Activated T-cell treated with anti-CD3 and anti-CD28 coated beads, Interleukin-2, amount 50 U/mL, for 72 hours (primary cell): ENCODE measurements at places on chromosomes 6 and 20.

- no peak for DNase-seq
These were observed 72.2 kb downstream of the RWDD2A start for GRCh38 chr6:83265384-83265783.

- DNase-seq = peak; percentile 46
These were observed 43.3 kb upstream of the MRPS10 start for GRCh38 chr6:42260972-42261371.

DNA sequence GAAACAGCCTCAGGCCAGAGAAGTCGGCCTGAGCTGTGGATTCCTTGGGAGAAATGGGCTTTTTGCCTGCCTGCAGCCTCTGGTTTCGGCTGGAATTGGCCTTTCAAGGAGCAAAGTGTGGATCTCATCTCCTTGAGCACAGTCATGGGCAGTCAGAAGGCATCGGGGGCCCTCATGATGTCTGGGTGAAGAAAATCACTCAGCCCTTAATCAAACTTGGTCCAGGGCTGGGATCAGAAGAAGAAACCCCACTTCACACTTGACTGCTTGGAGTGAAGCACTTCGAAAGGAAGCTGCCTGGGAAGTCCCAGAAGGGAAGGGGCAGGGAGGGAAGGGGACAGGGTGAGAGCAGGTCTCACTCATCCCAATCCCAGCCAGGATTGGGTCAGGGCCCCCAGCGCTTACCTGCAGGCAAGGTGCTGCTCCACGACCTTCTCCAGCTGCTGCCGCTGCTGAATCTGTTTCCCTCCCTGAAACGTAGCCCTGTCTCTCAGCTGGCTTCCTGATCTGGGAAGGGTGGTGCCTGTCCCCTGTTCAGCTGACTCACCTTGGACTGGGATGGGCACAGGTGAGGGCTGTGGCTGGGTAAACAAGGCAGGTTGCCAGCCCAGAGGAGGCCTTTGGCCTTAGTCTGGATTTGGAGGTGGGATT, at the start of gene SDCBP2:
TSS of gene SDCBP2 (minus strand) at position 460 of the 651 bp plus-strand sequence. CDS start 8,723 bp downstream, outside the sequence.
- no peak for DNase-seq

DNA sequence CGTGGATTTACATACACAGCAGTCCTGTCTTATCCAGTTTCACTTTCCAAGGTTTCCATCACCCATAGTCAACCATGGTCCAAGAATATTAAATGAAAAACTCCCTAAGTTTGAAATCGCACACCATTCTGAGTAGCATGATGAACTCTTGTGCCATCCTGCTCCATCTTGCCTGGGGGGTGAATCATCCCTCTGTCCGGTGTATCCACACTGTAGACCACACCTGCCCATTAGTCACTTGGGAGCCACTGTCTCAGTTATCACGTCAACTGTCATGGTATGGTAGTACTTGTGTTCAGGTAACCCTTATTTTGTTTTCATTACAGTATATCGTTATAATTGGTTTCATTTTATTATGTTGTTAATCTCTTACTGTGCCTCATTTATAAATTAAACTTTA, 38.5 kb downstream of the PTGIS start:
- DNase-seq = no peak

- no peak for DNase-seq
These were observed 67.5 kb downstream of the TBC1D7 start for GRCh38 chr6:13260831-13261230.

- no peak for DNase-seq
These were observed 649.4 kb downstream of the HDGFL1 start for GRCh38 chr6:23218751-23219150.

GRCh38 chr20:59363101-59363500, 62.7 kb downstream of the EDN3 start:
- no peak for DNase-seq

DNA sequence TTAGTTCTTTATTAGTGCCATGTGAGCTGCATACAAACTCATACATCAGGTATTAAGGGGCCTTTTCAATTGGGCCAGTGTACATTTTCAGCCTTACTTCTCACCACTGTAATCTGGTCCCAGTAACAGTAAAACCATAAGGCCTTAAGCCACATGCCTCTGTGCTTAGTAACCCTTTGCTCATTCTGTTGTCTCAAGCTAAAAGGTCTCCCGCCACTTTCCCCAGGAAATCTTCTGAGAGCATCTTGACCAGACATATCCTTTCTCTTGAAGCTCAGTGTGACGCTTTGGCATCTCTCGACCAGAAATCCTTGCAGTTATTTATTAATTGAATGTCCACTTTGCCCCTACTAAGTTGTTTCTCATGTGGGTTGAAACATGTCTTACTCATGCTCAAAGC, 68.0 kb downstream of the CYP39A1 start:
- DNase-seq = no peak

DNA sequence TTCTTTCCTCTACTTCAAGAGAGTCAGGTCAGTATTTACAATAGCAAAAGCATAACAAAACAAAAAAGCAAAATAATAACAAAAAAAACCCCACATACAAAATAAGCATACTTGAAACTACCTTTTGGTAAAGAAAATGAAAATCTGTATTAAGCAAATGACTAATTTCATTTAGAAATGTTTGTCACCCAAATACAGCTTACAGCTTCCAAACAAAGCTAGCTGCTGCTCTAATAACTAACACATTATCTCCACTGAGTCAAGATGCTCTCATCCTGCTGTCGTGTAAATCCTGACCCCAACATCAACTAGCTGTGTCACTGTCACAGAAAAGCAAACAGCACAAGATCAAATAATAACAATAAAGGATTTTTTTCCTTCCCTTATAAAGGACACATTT, 21.7 kb downstream of the MAP7 start:
- no peak for DNase-seq

- DNase-seq = peak; percentile 38
These were observed at the start of gene AFDN for GRCh38 chr6:167826896-167827582. TSS of gene AFDN (plus strand) at chr6:167826911. CDS start at chr6:167827133, 222 bp downstream.

GRCh38 chr6:7042056-7042653, 65.6 kb upstream of the RREB1 start:
- no peak for DNase-seq

DNA sequence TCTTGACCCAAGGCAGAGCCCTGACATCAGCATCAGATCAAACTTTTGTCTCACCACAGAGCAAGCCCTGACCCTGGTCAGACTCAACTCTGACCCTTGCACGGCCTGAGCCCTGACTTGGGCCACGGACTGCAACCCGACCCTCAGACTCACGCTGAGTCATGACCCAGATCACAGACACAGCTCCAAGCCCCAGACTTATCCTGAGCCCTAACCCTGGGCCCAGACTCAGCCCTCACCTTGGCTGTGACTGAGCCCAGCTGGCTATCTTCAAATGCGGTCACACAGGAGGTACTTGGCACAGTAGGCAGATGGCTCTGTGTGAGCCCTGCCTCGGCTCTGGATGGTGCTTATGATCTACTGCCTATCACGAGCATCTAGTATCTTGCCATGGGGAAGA, 602.3 kb downstream of the PTPRT start:
- no peak for DNase-seq

DNA sequence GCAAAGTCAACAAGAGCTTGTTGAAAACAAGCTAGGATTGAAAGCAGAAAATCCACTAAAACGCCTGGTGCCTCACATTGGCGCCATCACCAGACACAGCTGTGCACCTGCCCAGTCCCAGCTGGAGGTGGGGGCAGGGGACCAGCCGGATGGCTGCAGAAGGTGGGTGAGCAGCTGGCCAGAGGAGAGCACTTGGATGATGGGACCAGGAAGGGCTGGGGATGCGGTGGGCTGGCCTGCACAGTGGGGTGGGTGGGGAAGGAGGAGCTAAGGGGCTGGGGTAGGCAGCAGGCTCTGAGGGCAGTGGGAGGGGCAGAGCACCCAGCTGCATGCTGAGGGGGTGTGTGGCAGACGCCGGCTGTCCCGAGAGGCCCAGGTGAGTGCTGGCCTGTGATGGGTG, 7.1 kb downstream of the CABLES2 start:
- no peak for DNase-seq

- DNase-seq = no peak
These were observed 137.0 kb downstream of the SLC23A2 start for GRCh38 chr20:4864311-4864752.

DNA sequence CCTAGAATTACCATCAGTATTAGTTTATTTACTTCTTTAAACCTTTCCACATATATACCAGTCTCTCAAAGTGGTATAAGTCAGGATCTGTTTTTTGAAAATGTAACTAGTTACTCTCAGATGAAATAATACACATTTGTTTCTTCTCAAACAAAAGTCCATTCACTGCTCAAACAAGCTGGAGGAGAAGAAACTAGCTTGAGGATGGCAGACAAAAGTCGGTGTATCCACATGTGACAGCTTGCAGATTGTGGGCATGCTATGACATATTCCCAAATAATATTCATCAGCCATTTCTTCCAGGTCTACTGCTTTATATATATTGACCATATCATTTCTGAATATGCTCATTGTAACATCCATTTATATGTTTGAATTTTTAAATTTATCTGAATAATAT, 197.4 kb upstream of the KCNQ5 start:
- no peak for DNase-seq

DNA sequence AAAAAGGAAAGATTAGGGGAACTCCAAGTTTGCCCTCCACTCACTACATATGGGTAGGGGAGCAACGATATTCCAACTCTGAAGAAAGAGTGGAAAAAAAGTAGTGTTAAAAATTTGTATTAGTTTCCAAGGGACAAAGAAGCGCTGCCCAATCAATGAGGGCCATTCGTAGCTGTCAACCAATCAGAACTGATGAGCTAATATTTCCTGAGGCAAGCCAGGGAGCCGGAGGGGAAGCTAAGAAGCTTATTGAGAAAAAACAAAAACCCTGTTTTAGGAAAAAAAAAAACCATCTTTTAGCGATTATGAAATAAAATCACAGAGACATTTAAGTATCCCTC, 59.5 kb downstream of the TRIM38 start:
- DNase-seq = peak; percentile 40

GRCh38 chr6:25497383-25498040, 154.5 kb upstream of the SCGN start:
- DNase-seq = no peak

GRCh38 chr6:103617642-103618041, 1242.1 kb downstream of the HACE1 start:
- no peak for DNase-seq

GRCh38 chr6:13427801-13428582, 59.4 kb downstream of the GFOD1 start:
- DNase-seq = peak; percentile 85

GRCh38 chr6:107218142-107218541, 102.8 kb upstream of the BEND3 start:
- DNase-seq = no peak

GRCh38 chr20:10561302-10561701, 112.5 kb downstream of the JAG1 start:
- no peak for DNase-seq

GRCh38 chr6:31128093-31128676, 7.9 kb upstream of the CDSN start:
- peak; percentile 77 for DNase-seq

- no peak for DNase-seq
These were observed 44.7 kb downstream of the TFEB start for GRCh38 chr6:41690541-41691330.

GRCh38 chr6:20349225-20349624, 52.5 kb upstream of the E2F3 start:
- no peak for DNase-seq

- DNase-seq = no peak
These were observed 15.0 kb downstream of the CCR6 start for GRCh38 chr6:167137881-167138280.

- DNase-seq = no peak
These were observed 8.8 kb downstream of the EDN1 start for GRCh38 chr6:12298995-12299394.

- DNase-seq = no peak
These were observed 158.1 kb downstream of the TBXT start for GRCh38 chr6:166009385-166010031.

GRCh38 chr20:40497899-40498691, 190.9 kb downstream of the MAFB start:
- no peak for DNase-seq

- no peak for DNase-seq
These were observed 103.4 kb downstream of the MAP3K4 start for GRCh38 chr6:161094955-161095354.

- DNase-seq = no peak
These were observed at the start of gene GFRA4 for GRCh38 chr20:3663031-3663701. TSS of gene GFRA4 (minus strand) at chr20:3663399. CDS start at chr20:3663399, 0 bp downstream.
